ENCODE measurements at places on chromosomes 3 and 15. TPM values are rescaled to one million over a fixed set of nuclear protein-coding genes. Genes with fewer than 3 reads are reported as not detected.

TMEM41A gene
- total RNA-seq = 10.3 TPM

ACTC1 gene
- 5.8 TPM for total RNA-seq

EPB42 gene
- not detected for total RNA-seq

SSUH2 gene
- total RNA-seq = not detected

PPARG gene
- 1.3 TPM for total RNA-seq

THAP10 gene
- total RNA-seq = 3.9 TPM

NR2F2 gene
- 9.8 TPM for total RNA-seq

NXPE3 gene
- total RNA-seq = 6.5 TPM

CEP19 gene
- 2.5 TPM for total RNA-seq

SAMMSON gene
- total RNA-seq = not detected

ALDH1A2 gene
- not detected for total RNA-seq

ATP1B3 gene
- 106 TPM for total RNA-seq
